ENCODE measurements at places on chromosomes 5 and 9. TPM values are rescaled to one million over a fixed set of nuclear protein-coding genes. Genes with fewer than 3 reads are reported as not detected.

ARSB gene
- 21.0 TPM for polyA plus RNA-seq

OR1Q1 gene
- 0.14 TPM for polyA plus RNA-seq

LTC4S gene
- polyA plus RNA-seq = 0.40 TPM

- no peak for DNase-seq
Measured at GRCh38 chr5:17077440-17078233, 139.8 kb upstream of the BASP1 start.

DNA sequence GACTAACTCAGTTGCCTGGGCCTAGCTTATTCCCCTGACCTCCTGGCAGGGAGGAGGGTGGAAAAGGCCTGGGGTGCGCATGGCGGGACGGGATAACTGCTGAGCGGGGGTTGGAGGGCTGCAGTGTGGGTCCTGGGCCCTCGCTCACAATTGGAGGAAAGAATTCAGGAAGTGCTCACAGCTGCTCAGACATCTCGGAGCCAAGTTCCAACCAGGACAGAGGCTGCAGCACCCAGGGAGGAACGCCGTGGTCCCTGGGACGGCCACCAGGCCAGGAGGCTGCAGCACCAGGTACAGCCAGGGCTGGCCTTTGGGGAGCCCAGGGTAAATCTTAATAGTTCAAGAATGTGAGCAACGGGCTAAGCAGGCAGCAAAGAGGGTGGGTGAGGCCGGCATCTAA, at the start of gene SPAAR:
SPAAR (plus strand) TSS at position 217 of the 400 bp plus-strand sequence. CDS start 974 bp downstream, outside the sequence.
- no peak for DNase-seq

- DNase-seq = no peak
Measured at GRCh38 chr5:5432020-5432707, 9.7 kb downstream of the ICE1 start.

- DNase-seq = peak; percentile 55
Measured at GRCh38 chr5:67211926-67212325, 15.3 kb upstream of the CD180 start.

- DNase-seq = no peak
Measured at GRCh38 chr5:123433596-123433995, 10.4 kb upstream of the CEP120 start.

- DNase-seq = no peak
Measured at GRCh38 chr9:33185858-33186257, 18.7 kb upstream of the B4GALT1 start.

DNA sequence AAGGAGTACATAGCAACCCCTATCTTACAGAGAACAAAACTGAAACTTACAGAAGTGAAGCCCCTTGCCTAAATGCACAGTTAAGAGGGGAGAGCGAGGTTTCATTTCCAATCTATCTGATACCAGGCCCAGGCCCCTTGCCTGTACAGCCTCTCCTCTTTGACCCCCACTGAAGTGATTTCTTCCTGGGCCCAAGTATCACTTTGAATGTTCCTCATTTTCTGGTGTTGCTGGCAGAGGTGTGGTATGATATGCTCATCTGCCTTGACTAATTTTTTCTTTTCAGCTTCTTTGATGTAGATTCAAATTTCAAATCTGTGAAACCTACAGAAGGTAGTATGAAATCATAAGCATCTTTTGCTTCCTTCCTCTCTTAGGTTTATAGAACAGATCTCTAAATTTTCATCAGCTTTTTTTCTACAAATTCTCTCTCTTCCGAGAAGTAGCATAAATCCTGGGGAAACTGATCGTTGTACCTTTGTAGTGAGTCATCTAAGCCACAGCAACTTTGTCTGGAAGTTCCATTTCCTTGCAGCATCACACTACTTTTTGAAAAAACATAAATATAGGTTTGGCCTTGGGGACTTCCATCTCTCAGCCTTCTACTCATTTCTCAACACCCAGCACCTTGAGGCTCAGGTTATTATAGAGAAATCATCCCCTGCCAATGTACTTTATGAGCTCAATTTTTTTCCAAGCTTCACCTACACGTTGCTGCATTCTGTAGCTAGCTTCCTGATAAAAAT, 402.4 kb upstream of the PTGER4 start:
- DNase-seq = no peak
